T-helper 22 cell (primary cell): ENCODE measurements at places on chromosomes 13 and 19.

GRCh38 chr19:14746886-14747285, 31.5 kb downstream of the ADGRE2 start:
- DNase-seq: no peak

DNA sequence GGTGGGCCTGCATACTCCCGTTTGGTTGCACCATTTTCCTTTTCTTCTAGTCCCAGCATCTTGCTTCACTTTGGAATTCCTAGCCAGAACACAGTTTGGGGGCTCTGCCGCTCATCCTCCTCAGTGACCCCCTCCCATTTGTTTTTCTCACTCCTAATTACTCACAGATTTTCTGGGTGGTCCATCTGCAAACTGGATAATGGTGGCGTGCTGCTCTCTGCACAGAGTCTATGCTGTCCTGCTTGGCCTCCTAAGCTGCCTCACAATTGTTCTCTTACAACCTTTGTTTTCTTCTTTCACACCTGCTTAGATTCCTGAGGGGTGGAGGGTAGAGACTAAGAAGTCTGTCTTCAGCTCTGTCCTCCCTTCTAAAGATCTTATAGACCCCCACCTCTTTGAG, 80.8 kb downstream of the SHISA2 start:
- no peak for DNase-seq

DNA sequence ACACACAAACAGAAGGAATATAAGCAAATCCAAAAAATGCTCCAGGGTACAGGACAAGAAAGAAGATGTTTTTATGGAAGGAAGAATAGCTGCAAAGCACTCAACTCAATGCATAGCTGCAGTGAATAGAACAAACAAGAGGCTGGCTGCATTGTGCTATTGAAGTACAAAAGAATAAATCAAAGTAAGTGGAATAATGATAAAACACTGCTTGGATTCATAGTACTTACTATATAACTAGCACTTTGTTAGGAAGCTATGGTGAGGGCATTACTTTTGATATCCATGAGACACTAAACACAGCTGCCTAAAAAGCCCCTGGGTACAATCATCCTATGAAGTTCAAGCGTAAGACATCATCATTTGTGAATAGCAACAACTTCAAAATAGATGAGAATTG, 350.1 kb downstream of the PCDH9 start:
- no peak for DNase-seq

- no peak for DNase-seq
Observed at GRCh38 chr19:30734669-30735068, 362.5 kb downstream of the ZNF536 start.

GRCh38 chr13:34161931-34162543, 344.1 kb downstream of the RFC3 start:
- no peak for DNase-seq

DNA sequence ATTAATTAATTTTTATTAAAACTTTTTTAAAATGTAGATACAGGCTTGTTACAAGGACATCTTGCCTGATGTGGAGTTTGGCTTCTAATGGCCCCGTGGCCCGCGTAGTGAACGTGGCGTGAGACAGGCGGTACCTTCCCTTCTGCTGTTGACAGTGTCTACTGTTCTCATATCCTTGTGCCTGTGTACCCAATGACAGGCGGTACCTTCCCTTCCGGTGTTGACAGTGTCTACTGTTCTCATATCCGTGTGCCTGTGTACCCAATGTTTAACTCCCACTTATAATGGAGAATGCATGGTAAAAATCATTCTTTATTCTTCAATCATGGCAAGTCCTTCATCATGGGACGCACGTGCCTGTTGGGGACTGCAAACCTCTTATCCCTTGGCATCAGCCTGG, 79.1 kb upstream of the ZNF835 start:
- no peak for DNase-seq

- DNase-seq: peak; percentile 46
Observed at GRCh38 chr19:35742121-35742724, at the start of gene IGFLR1. Gene IGFLR1 (minus strand): TSS chr19:35742452. CDS start chr19:35741180, 1,272 bp downstream.

GRCh38 chr19:17949956-17950309, 17.0 kb upstream of the KCNN1 start:
- no peak for DNase-seq

- no peak for DNase-seq
Observed at GRCh38 chr13:54261856-54262255, 1233.2 kb downstream of the OLFM4 start.

DNA sequence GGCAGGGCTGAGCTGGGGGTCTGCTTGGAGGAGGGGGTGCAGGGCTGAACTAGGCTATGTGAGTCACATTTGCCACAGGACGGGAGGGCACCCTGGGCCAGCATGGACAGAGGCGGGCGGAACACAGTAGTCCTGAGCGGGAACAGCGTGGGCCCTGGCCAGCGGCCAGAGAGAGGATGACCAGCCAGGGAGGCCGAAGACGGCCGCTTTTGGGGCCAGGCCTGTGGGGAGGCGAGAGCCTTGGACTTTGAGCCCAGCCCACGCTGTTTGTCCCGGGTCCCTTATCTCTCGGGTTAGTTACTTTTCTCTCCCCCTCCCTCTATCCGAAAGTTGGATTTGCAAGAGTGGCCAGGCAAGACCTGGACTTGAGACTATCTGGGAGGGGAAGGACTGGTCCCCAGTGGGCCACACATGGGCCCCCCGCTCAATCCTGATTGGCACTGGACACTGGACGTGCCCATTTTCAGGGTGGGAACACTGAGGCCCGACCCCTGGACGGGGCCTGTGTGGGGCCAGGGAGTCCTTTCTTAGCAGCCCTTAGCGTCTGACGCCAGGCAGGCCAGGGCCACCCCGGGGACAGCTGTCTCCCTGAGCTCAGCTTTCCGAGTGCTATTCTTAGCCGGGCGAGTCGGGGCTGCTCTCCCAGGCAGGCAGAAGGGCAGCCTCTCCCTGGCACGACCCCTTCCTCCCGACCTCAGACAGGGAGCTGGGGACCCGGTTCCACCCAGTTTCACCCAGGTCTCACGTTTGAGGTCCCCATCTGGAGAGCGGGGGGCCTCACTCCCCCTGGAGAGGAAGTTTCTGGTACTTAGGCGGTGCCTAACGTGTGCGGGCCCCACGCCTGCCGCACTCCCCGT, 833 bp downstream of the GAMT start:
- no peak for DNase-seq

DNA sequence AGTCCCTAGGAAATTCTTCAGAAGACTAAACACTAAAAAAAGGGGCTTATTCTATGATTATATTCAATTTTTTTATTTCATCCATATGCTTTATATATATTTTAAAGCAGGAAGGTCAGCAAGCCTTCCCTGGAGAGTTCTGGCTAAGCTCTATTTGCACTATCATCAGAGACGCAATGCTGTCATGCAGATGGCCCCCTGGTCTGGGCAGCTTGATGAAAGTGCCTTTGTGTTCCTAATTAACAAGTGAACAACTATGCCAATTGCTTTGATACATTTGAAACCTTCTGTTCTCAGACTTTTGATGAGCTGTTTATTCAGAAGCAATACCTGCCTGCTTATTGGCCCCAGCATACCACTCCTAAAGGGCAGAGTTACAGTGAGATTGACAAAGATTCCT, 1344.6 kb downstream of the OLFM4 start:
- DNase-seq: no peak

GRCh38 chr19:42846597-42846996, 32.9 kb downstream of the PSG1 start:
- DNase-seq: no peak
